ENCODE measurements at places on chromosomes 3 and 15.
A peak's percentile ranks its signal among the peaks of the same experiment; 100 is the strongest.

DNA sequence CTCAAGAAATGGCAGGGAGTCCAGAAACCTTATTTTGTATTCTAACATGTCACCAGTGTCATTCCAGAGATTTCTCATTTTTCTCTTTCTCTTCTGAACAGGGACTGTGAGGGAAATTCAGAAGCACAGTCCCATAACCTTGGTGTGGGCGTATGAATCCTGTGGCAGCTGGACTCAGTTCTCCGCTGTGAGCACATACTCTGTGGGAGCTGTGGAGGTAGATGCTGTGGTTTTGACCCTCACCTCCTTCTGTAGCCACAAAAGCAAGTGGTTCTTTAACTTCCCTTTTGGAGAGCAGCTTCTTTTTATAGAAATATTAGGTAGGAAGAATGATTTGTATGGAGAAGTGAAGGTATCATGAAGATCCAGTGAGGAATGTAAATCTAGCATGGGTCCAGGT lies 13.4 kb downstream of the TMEM207 start:
- H3K27ac ChIP-seq: no peak overlapping the region
- no peaks in the 10 kb centered on the region for H3K27me3 ChIP-seq
- no peak for DNase-seq
- H3K36me3 ChIP-seq: no peaks in the 10 kb centered on the region
- H3K4me3 ChIP-seq: no peak overlapping the region

- H3K36me3 ChIP-seq: peaks cover 20% of the 10 kb centered on the region
- H3K4me3 ChIP-seq: no peak overlapping the region
- no peak overlapping the region for H3K27ac ChIP-seq
- H3K4me1 ChIP-seq: no peaks in the 10 kb centered on the region
- H3K27me3 ChIP-seq: no peaks in the 10 kb centered on the region
Observed at GRCh38 chr3:52920841-52921240, 23.5 kb upstream of the STIMATE start.

DNA sequence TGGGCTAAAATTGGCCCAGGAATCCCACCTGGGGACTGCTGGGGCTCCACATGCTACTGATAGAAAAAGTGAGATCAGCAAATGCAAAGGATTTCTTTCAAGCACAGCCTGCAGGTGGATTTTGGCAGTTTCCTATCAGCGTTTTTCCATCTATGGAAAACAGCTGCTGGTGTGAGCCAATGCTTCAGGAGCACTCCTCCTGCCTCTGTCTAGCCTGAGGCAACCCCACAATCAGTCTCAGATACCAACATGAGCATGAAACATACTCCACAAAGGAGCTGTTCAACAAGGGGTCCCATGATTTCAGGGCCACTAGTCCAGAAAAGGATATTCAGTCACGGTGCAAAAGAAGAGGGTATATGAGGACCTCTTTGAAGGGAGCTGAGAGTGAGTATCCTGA lies 311.5 kb upstream of the THBS1 start:
- no peaks in the 10 kb centered on the region for H3K27me3 ChIP-seq
- no peaks in the 10 kb centered on the region for H3K36me3 ChIP-seq
- no peaks in the 10 kb centered on the region for H3K4me1 ChIP-seq

DNA sequence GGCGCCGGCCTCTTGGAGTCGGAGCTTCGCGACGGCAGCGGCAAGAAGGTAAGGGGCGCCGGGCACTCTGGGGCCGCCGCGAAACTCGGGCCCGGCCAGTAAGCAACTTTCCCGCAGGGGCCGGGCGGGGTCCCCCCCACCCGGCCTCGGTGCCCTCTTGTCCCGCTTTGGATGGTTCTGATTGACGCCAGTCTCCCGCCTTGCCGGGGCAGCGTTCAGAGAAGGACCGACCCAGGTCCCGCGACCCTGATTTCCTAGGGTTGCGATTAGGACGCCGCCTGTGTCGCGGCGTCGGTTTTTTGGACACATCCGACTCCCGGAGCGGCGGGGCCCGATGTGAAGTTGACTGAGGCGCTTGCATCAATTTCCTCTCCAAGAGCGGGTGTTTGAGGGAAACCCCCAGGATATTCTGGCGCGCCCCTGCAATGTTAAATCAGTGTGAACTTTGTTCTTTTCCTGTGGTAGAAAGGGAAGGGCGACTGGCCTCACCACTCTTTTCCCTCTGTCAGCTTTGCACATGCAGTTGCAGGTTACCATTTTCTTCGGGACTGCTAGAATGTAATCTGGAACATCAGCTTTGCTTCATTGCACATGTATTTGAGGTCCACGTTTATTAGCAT lies 755 bp downstream of the PDE8A start:
- H3K36me3 ChIP-seq: no peaks in the 10 kb centered on the region
- no peak for DNase-seq
- peak overlapping the region; percentile 91 for H3K27ac ChIP-seq
- peak overlapping the region; percentile 69 for H3K4me3 ChIP-seq
- H3K27me3 ChIP-seq: no peaks in the 10 kb centered on the region
- H3K4me1 ChIP-seq: peaks cover 10% of the 10 kb centered on the region

DNA sequence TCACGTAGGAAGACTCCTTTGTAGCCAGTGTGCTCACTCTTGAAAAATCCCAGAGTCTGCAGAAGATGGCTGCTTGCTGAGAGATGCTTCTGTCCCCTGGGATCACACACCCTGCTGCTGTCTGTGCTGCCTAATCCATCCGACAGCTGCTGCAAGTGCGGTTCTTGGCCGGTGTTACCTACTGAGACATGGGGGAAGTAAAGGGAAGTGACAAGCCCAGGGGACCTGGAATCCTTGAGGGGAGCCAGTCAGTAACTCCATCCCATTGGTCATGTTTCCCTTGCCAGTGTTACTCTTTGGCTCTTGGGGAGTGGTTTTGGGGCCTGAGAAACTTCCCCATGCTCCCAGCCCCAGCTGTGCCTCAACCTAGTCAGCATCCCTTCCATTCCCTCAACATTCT lies 8.3 kb upstream of the CPNE9 start:
- no peak for DNase-seq
- no peak overlapping the region for H3K4me3 ChIP-seq
- H3K27me3 ChIP-seq: no peaks in the 10 kb centered on the region
- H3K27ac ChIP-seq: no peak overlapping the region
